ENCODE measurements at places on chromosomes 5 and 9.
A peak's percentile ranks its signal among the peaks of the same experiment; 100 is the strongest.

DNA sequence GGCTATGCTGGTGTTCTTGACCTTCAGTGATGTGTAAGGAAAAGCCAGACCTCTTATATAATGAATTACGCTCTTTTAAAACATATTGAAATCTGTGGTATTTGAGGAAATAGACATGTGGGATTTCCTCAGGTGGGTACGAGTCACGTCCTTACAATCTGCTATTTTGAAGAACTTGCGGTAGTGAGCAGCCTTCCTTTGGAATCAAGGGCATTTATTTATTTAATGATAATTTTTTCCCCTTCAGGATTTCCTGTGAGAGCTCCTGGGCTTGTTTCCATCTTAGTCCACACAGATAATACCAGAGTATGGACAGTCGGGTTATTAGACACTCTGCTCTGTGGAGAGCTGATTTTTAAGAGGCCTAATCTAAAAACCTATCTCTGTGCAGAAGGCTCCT lies 167.9 kb downstream of the ARHGEF28 start:
- no peak for DNase-seq

- no peak for DNase-seq
These were observed 47.0 kb upstream of the MROH2B start for GRCh38 chr5:41118177-41118576.

DNA sequence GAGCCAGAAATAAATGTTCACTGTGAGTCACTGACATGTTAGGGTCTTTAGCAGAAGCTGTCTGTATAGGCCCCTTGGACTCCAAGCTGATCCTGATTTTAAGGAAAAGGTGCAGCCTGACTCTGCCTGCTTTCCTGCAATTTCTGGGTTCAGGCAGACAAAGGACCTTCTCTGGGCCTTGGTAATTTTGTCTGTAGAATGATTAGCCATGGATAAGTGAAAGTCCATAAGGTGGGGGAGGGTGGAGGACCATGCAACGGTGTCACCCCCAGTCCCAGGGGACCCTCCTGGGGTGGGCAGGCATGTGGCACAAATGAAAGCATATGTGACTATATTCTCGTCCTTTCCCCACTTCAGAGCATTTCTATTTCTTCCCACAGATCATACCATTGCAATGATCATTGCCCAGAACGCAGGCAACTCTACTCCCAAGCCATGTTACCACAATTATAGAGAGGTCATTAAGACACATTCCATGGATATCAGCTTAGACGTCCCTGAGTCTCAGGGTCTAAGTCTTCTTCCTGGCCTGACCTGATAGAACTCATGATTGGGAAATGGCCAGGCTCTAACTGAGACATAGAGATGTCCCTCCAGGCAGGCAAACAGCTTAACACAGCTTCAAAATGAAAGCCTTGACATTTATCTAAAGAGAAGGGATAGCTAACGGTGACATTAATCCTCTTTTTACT lies 157.9 kb upstream of the ALDH1B1 start:
- no peak for DNase-seq

- no peak for DNase-seq
These were observed 91.4 kb downstream of the TMEM167A start for GRCh38 chr5:82985763-82986162.

DNA sequence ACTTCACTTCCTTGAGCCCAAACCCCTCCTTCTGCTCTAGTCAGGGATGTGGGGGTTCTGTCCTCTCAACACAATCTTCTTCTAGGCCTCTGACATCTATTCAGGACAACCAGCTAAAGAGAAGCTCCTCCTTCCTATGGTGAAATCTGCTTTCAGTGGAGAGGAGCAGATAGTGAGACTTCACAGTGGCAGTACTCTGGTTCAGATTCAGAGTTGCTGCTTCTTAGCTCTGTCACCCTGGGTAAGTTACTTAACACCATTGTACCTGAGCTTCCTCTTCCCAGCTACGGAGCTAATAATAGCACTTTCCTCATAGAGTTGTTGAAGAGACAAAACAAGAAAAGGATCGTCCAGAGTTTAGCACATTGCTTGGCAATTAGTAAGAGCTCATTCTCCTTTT lies 77.3 kb upstream of the LARP1 start:
- DNase-seq: no peak

- DNase-seq: peak; percentile 84
These were observed 39.2 kb downstream of the PRUNE2 start for GRCh38 chr9:76866689-76867088.

- DNase-seq: no peak
These were observed 215.0 kb downstream of the FSTL4 start for GRCh38 chr5:133397348-133397747.

DNA sequence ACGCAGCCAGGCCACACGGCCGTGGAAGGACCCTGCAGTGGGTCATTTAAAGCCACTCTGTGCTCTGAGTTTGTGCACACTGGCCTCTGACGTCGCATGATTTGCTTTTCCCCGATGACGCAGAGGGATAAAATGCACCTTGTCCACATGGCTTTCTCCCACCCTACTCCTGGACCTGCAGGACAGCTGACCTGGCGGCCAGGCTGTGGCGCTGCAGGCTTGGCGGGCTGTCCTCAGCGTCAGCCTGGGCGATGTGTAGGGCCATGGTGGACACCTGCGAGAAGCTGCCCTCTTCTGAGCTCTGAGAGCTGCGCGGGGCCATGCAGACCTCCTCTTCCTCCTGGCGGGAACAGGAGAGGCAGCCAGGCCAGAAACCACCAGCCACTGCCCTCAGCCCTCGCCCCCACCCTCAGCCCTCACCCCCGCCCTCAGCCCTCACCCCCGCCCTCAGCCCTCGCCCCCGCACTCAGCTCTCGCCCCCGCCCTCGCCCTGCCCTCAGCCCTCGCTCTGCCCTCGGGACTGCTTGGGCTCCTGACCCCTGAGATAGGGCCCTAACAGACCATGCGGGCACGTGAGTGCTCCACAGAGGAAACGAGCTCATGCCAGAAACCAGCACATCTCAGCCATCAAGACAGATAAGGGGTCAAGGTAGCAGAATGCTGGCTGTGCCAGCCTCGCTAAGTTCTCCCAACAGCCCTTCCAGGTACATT lies 20.0 kb upstream of the SCGB3A1 start:
- DNase-seq: no peak

DNA sequence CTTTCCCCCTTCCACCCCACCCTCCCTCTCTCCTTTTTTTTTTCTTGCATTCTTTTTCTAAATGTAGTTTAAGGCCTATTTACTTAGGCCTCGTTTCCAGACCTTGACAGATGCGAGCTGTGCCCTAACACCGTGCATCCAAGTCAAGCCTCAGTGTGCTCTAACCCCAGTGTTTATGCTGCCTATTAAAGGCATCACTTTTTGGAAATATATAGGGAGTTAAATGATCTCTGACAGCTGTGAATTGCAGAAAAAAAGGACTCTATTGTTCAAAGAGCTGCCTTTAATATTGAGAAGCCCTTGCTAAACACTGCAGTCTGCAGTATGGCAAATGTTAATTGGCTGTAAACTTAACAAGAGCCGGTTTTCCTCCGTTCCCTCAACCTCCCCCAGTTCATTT lies 270.4 kb upstream of the TUT7 start:
- DNase-seq: no peak

DNA sequence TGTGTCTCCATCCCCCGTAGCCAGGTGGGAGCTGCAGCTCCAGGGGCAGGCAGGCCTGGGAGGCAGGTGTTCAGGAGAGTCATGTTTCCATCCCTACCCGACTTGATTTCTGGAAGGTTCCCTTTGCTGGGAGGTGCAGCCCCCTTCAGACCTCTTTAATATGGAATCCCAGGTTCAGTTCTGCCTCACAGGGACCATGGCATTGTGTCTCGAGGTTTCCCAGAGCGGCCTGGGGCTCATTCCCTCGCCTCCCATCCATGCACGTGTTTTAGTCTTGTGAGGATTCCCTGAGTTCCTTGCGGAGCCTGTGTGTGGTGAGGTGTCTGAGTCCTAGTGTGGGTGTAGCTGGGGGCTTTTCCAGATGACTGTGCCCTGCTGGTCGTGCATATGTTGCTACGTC lies 16.5 kb upstream of the AHRR start:
- DNase-seq: no peak

GRCh38 chr5:178993955-178994579 lies 1.1 kb downstream of the GRM6 start:
- no peak for DNase-seq

GRCh38 chr5:94423411-94423810 lies 195.0 kb downstream of the KIAA0825 start:
- no peak for DNase-seq

DNA sequence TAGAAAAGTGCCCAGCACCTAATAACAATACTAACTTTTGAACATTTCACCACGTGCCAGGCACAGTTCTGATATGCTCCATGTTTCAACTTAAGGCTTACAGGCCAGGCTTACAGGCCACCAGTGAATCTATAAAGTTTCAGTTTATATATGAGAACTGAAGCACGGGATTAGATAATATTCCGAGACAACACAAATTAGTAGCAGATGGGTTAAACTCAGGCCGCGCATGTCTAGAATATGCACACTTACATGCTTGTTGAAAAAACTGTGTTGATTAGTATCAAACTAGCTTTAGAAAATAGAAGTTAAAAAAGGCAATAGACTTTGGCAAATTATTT lies 587.9 kb downstream of the MTRR start:
- DNase-seq: no peak

DNA sequence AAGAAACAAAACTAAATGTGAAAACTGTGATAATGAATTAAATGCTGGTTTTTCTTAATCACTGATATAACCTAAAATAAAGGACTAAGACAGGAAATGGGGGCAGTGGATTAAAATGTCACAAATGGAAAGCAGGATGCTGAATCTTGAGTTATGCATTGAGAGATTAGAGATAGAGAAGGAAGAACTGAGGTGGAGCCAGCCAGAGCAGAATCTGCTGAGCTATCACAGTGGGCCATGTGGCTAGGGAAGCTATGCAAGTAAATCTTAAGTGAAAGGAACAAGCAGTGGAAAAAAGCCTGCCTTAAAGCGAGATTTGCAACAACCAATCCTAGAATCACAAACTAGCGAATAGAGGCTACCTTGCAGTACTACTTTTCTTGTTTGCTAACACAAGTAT lies 188.5 kb upstream of the RASA1 start:
- no peak for DNase-seq

- peak; percentile 46 for DNase-seq
These were observed 55.3 kb upstream of the SLCO6A1 start for GRCh38 chr5:102554082-102554481.

- DNase-seq: no peak
These were observed 124.4 kb upstream of the ADCY2 start for GRCh38 chr5:7271435-7272084.

DNA sequence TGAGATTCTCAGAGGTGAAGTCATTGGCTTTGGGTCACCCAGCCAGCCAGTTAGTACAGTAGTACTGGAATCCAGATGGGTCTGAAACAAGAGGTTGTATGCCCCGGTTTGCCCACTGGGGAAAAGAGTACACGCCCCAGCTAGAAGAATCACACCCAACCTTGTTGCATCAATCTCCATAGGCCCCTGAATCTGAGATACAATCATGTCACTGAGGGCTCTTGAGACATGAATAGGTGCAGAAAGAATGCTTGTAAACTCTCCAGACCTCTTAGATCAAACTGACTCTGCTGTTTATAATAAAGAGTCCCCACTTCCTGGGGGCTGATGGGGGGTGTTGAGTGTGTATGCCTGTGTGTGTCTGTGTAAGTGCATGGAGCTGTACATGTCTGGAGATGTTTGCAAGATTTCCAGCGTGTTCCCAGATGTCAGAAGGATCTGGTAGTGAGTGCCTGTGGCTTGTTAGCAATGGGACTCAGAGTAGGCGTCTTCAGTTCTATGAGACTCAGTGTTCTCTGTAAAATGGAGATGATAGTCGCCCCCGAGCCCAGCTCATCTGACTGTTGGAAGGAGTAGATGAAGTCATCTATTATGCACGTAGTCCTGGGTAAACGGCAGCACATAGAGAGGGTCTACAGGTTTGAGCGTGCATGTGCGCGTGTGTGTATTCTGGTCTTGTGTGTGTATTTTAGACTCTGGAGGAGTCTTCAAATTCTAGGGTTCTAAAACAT lies 48.2 kb downstream of the COL27A1 start:
- no peak for DNase-seq

DNA sequence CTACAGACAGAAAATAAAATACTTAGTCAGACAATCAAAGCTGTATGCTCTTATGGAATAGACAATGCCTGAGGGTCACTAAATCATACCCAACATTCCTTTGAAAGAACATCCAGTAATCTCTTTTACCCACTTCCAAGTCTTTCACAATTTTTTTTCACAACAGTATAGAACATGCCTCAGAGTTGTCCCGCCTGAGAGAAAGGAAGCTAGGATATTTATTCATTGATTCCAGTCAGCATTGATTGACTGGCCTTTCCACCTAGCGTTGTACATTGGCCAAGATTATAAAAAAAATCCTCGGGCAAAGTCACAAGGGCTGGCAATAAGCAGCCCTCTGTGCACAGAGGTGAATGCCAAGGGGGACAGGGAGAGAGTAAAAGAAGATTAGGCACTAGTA lies 318.1 kb upstream of the PIK3R1 start:
- no peak for DNase-seq

DNA sequence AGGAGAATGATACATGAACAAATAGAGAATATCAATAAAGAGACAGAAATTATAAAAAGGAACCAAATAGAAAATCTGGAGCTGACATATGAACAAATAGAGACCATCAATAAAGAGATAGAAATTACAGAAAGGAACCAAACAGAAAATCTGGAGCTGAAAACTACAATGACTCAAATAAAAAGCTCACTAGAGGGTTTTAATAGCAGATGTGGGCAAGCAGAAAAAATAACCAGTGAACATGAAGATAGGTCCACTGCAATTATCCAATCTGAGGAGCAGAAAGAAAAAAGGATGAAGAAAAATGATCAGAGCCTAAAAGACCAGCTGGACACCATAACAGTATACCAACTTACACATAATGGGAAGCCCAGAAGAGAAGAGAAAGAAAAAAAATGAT lies 353.7 kb downstream of the ARL15 start:
- DNase-seq: no peak

- DNase-seq: no peak
These were observed at the start of gene JAKMIP2 for GRCh38 chr5:147782110-147783028. Gene JAKMIP2 (minus strand): TSS chr5:147782728. CDS start chr5:147671806, 110,922 bp downstream.

GRCh38 chr5:111810112-111810511 lies 53.1 kb upstream of the NREP start:
- DNase-seq: no peak

- DNase-seq: no peak
These were observed 7.7 kb upstream of the PHYKPL start for GRCh38 chr5:178240341-178240741.

DNA sequence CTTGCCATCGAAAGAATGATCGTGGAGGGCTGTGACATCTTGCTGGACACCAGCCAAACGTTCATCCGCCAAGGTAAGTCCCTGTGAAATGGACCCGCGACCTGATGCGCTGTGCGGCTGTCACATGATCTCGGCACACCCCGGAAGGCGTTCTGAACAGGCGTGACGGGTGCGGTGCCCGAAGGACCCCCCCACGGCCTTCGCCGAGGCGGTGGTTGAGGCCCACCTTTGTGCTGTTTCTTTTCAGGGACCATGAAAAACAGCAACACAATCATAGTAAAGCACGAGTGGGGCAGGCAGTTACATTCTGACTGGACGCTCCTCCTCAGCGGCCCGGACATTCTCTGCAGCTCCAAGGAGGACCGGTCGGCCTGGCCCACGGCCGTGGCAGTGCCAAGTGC lies 126.7 kb downstream of the RASGRF2 start:
- no peak for DNase-seq

GRCh38 chr9:129776938-129777768 lies 24.3 kb upstream of the PTGES start:
- DNase-seq: peak; percentile 59

Data from epithelial cell of proximal tubule (primary cell).